ENCODE measurements at places on chromosomes 7 and 10.

DNA sequence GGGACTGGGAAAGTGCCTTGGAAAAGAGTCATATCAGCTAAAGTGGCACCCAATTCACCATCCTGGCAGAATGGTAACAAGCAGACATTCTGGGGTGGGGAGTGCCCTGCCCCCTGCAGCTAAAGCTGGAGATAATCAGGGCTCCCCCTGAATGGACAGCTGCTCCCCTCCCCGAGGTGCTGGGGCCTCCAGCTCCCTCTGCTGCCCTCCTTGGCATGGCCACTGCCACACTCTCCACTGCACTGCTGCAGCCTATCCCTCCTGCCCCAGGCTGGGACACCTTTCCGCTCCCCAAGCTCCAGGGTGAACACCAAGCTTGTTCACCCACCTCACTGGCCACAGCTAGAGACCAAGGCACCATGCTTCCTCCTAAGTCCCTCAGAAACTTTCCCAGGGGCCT is 9.8 kb upstream of the PARD3 start:
- DNase-seq = no peak

- peak; percentile 1 for DNase-seq
These were observed 17.7 kb upstream of the MINDY3 start for GRCh38 chr10:15877836-15878576.

GRCh38 chr7:102390697-102391484 is 5.3 kb upstream of the PRKRIP1 start:
- DNase-seq = peak; percentile 22

GRCh38 chr10:113061054-113061430 is 111.0 kb downstream of the TCF7L2 start:
- no peak for DNase-seq

DNA sequence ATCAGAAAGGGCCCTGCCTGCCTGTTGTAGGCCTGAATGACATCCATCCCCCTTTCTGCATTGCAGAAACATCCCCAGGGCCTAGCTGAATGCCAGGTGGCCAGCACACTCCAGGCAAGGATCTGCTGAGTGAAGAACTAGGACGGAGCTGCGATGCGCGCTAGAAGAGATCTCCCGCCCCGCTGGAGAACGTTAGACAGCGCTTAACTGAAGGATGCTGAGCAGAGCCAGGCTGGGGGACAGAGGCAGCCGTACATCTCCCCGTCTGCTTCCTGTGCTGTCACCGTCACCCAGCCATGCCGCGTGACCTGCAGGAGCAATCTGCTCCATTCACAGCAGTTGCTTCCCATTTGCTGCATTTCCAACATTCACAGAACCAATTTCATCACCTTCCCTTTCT is 73.3 kb downstream of the FAM53B start:
- no peak for DNase-seq

DNA sequence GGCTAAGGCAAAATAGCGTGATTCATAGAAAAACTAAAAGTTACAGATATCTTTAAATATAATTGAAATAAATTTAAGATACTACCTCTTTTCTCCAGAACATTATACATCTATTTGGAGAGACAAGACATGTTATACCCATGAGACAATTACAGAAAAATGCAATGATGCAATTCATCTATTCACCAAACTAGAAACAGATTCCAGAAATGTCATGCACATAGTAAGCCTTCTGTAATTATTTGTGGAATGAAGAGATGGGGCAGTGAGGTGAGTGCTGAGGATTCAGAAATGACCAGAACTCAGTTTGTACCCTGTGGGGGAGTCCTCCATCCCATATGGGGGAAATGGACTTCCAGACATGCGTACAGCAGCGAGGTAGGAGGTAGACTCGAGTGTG is 99.4 kb downstream of the MKX start:
- no peak for DNase-seq

DNA sequence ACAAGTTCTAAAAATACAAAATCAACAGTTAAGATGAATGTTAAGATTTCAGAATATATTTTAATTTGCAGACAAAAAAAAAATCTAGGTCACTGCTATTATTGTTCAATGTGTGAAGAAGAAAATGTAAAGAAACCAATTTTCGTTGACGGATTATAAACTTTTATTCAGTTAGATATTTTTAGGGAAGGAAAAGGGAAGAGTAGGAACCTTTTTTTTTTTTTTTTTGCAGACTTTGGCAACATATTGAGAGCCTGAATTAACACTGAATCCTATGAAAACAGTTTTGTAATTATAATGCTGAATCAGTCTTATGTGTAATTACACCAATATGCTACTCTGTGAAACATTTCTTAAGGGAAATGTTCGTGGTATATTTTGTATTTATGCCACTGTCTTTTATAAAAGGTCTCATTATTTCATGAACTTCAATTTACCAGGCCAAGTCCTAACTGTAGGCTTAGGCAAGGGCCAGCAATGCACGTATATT is 106.3 kb downstream of the ST8SIA6 start:
- DNase-seq = no peak
